ENCODE measurements at places on chromosomes 1 and 21.

GRCh38 chr1:119387858-119388257 is 19.3 kb downstream of the HAO2 start:
- no peak for DNase-seq

- DNase-seq = no peak
Measured at GRCh38 chr1:228101614-228101993, 1.5 kb downstream of the C1orf35 start.

DNA sequence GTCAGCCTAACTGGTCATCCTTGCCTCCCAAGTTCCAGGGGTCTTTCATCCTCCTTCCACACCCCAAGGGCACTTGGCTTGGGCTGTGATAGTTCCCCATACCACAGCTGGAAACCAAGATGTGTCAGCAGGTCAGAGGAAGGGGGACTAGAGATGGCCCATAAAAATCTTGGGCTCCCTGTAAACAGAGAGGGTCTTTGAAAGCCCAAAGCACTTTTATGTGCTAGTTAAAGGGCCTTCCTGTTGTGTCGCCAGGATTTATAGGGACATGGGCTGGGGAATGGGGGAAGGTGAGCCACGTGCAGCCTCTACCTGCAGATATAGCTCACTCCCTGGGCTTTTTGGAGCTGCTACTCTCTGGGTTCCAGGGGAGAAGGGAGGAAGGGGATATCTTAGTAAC is 11.9 kb upstream of the UBL4B start:
- DNase-seq = no peak

- DNase-seq = no peak
Measured at GRCh38 chr1:174875306-174875705, 124.4 kb upstream of the CACYBP start.

DNA sequence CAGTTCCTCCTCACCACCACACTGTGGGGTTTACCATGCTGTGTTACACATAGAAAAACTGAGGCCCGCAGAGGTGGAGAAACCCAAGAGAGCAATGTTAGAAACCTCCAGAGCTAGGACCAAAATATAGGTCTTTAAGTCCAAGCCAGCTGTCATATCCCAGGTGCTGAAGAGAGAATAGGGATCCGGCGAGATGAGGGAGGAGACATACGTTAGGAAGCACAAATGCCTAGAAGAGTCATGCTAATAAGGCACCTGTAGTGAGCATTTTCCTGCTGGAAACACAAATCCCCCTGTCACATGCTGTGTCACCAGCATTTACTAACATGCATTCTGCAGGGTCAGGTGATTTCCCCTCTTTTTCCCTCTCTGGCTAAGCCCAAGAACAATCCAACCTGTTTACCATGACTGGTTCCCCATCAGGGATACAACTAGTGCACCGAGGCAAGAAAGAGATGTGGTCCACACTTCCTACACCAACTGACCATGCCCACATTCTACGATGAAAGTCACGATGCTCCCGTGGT is 168.6 kb upstream of the CAMK1G start:
- DNase-seq = no peak

DNA sequence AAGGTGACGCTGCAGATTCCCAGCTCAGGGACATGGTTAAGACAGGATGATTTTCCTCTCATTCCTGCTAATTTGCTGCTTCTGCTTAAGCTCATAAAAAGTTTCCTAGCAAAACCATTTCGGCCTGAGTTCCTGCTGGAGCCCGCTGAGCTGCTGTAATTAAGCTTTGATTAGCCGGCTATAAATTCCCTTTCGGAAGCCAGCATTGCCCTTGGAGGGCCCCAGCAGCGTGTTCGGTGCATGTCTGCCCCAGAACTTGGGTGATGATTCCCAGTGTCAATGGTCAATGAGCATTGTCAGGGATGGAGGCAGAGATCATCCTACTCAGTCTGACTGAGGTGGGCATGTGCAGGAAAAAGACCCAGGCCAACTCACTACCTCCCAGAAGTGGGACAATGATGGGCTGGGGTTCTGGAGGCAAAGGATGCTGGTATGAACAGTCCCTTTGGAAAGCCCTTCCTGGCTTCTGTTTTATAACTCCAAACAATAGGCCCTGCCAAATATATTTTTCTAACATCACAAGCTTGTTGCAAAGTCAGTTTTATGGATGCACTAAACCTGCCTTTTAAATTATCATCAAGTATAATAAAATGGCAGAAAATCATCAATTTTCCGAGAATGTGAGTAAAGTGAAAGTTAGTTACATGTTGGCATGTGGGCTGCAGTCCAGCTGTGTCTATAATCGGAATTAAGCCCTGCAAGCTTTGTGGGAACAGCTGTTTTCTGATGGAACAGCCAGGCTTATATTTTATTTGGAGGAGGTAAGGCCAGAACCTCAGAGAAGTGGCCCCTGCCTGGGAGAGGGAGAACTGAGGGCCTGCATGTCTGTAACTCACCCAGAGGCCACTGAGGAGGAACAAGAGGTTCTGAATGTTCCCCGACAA is 257.1 kb downstream of the GRIK3 start:
- no peak for DNase-seq

DNA sequence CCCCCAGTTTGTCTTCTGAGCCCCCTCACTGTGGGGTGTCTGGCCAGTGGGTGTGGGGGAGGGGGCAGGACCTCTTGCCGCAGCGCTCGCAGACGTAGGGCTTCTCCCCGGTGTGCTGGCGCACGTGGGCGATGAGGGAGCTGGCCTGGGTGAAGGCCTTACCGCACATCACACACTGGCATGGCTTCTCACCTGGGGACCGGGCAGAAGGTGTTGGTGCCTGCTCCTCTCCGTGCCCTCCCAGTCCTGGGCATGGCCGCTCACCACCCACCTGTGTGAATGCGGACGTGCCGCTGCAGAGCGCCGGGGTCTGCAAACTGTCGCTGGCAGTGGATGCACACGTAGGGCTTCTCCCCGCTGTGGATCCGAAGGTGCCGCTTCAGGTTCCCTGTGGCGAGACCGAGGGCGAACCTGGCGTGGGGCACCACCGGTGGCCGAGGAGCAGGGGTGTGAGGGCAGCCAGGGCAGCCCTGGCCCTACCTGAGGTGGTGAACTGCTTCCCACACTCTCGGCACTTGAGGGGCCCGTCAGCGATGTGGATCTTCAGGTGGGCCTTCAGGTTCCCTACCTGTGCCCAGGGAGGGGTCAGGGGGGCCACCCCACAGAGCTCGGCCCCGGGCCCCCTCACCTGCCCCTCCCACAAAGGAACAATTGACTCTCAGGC is 32.4 kb downstream of the ZBTB17 start:
- DNase-seq = no peak

- DNase-seq = no peak
Measured at GRCh38 chr1:11482701-11483479, 3.9 kb downstream of the DISP3 start.

GRCh38 chr1:78095593-78095992 is 49.8 kb downstream of the GIPC2 start:
- peak; percentile 85 for DNase-seq

DNA sequence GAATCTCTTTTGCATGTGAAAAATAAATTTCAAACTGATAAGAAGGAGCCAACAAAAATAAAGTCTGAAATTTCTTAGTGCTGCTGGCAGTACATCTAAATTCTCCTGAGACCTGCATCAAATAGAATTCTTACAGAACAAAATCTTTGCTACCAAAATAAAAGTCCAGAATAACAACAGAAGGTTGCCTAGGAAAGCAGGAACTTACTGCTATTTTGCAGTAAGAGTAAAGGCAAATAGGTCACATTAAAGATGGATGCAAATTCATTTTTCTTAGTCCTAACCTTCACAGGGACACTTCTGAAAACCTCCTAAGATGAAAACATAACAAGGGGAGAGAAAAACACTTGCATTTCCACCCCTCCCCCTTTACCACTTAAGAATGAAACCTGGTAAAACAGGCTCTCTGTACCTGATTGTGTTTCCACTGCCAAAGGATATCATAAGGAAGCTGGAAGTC is 59.0 kb downstream of the RUSC1 start:
- DNase-seq = peak; percentile 69

DNA sequence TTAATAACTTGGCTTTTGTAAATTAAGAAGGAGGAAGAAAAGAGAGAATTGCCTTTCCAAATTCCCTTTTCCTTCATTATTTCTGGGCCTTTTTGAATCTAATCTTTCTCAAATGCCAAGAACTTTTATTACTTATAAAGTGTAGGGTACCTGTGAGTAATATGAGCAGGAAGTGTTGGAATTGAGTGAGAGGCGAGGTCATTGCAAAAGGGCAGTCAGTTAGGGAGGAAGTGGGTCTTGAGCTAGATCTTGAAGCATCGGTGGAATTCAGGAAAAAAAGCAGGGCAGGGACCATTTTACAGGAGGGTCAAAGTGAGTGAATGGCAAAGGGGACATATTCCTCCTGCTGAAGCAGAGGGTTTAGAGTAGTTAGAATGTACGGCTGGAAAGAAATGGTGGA is 23.4 kb downstream of the DDI2 start:
- no peak for DNase-seq
